T-helper 9 cell (primary cell): ENCODE measurements at places on chromosomes 2 and 18.

DNA sequence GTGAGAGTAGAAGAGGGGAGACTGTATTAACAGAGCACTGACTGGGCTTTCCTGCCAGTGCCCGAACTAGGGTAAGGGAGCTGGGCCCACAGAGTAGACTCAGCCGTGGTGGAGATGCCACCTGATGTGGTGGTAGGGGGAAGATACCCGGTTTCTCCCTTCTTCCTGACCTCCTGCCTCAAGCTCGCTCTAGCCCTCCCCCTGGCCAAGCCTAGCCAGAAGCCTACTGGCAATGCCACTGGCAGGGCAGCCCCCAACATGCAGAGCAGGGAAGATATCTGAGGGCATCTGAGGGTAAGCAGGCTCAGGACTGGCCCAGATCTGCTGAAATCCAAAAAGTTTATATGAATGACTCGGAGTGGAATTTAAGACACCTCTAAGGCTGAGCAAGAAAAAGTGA, 162.6 kb upstream of the SMAD2 start:
- no peak for DNase-seq

GRCh38 chr2:134217351-134217750, 36.5 kb upstream of the MGAT5 start:
- DNase-seq = no peak

GRCh38 chr2:487186-488079, 189.8 kb downstream of the TMEM18 start:
- DNase-seq = no peak

DNA sequence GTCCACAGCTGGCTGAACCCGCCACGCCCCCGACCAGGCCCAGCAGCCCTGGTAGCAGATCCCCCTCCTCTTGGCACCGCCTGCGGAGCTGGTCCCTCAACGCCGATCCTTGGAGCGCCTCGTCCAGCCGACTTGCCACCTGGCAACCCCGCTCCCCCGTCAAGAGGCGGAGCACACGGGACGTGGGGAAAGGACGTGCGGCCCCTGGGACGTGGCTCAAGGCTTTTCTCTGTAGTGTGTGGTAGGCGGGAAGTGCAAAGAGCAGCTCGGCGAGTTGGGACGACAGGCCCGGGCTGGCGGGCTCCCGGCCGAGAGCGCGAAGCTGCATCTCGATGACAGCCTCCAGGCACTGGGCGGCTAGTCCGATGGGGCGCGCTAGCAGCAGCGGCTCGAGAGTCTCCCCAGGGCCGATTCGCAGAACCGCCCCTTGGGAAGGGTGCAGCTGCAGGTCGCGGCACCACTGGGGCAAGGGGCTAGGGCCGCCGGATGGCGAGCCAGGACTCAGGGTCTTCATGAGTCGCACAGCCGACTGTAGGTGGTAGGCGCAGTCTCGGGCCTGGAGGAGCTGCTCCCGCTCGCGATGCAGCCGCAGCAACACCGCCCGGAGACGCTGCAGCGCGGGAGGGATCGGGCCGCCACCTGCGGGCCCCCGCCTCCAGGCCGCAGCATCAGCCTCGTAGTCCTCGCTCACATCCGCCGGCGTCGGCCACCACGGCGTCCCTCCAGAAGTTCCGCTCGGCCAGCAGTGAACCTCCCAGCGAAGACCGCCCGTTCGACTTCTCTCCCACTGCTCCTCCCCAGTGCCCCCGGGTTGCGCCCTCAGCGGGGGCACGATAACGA, 617 bp downstream of the CCDC142 start:
- DNase-seq = no peak

- no peak for DNase-seq
These were observed 300.4 kb downstream of the KCNS3 start for GRCh38 chr2:18178736-18179349.

DNA sequence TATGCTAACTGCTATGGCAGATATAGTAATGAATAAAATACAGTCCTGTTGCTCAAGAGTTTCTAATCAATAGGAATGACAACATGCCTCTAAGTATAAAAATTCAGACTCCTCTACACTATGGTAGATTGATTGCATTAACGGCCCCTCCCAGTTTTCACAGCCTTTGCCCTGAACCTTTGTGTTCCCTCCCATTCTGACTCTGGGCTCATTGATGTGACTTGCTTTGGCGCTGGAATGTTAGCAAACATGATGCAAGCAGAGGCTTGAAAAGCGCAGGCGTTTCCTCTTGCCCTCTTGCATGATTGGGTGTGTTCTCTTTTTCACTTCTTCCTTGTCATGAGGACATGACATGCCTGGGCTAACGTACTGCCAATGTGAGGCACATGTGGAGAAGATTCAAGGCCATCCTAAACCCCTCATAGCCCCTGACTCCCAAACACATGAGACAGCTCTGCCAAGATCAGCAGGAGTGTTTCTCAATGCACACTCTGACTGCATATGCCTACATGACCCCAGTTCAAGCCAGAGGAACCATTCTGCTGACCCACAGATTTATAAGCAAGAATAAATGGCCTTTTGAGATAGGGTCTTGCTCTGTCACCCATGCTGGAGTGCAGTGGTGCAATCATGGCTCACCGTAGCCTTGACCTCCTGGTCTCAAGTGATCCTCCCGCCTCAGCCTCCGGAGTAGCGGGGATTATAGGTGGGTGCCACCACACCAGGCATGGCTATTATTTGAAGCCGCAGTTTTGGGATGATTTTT, 49.7 kb upstream of the CD28 start:
- no peak for DNase-seq

DNA sequence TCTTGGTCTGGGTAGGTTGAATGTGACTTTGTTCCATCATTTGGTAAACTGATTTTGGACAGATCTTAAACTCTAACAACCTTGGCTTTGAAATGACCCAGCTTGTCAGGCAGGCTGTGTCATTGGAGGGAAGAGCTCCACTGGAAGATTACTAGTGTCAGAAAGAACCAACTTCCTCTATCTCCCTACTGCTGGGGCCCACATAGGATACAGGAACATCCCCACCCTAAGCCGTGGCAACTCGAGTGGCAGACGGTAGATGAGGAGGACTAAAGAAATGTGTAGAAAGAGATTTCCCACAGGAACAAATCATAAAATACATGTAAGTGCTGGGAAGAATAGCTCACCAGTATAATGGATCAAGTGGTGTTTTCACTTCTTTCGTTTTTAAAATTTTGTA, 4.3 kb upstream of the G6PC2 start:
- DNase-seq = no peak
